ENCODE measurements at places on chromosomes 7 and 10. TPM values are rescaled to one million over a fixed set of nuclear protein-coding genes. Genes with fewer than 3 reads are reported as not detected.

Gene FZD1
- total RNA-seq = 18.7 TPM

Gene CACNA2D1
- 61.6 TPM for total RNA-seq

Gene PDK4
- 0.12 TPM for total RNA-seq

Gene SYNPO2L
- total RNA-seq = under 0.01 TPM

Gene ARHGEF5
- total RNA-seq = 1.3 TPM

Gene ANK3
- total RNA-seq = 7.2 TPM

Gene CTAGE15
- not detected for total RNA-seq

Gene ARMH3
- 10.7 TPM for total RNA-seq

Gene SUV39H2
- total RNA-seq = 15.6 TPM

Gene CCDC136
- 17.9 TPM for total RNA-seq

Gene NPFFR1
- total RNA-seq = not detected

Gene AKR1C2
- total RNA-seq = 20.4 TPM

Gene TEX47
- not detected for total RNA-seq

Gene IDI1
- 183 TPM for total RNA-seq

Gene PHYHIPL
- total RNA-seq = not detected

Gene ACSL5
- 0.22 TPM for total RNA-seq

Gene CDHR3
- 4.0 TPM for total RNA-seq

Gene SEM1
- total RNA-seq = 49.4 TPM

Gene CCSER2
- total RNA-seq = 36.9 TPM

Gene CALY
- total RNA-seq = 0.25 TPM

Gene AKR1C1
- total RNA-seq = 86.1 TPM

Gene SFTPA2
- not detected for total RNA-seq

Gene ENTPD1
- total RNA-seq = under 0.01 TPM

Gene SORCS1
- not detected for total RNA-seq

Gene ADD3
- 88.0 TPM for total RNA-seq

Gene RBM48
- total RNA-seq = 13.9 TPM

Gene ITPRID1
- not detected for total RNA-seq

Gene ASAH2
- 0.77 TPM for total RNA-seq

Gene FBXO24
- total RNA-seq = 1.4 TPM

Gene CPN1
- not detected for total RNA-seq

Data from uterine smooth muscle cell (primary cell).